ENCODE measurements at places on chromosomes 13 and 19.

- DNase-seq = no peak
Measured at GRCh38 chr19:53844849-53845246, 20.7 kb upstream of the NLRP12 start.

- DNase-seq = no peak
Measured at GRCh38 chr13:47454986-47455385, 546.1 kb downstream of the SUCLA2 start.

DNA sequence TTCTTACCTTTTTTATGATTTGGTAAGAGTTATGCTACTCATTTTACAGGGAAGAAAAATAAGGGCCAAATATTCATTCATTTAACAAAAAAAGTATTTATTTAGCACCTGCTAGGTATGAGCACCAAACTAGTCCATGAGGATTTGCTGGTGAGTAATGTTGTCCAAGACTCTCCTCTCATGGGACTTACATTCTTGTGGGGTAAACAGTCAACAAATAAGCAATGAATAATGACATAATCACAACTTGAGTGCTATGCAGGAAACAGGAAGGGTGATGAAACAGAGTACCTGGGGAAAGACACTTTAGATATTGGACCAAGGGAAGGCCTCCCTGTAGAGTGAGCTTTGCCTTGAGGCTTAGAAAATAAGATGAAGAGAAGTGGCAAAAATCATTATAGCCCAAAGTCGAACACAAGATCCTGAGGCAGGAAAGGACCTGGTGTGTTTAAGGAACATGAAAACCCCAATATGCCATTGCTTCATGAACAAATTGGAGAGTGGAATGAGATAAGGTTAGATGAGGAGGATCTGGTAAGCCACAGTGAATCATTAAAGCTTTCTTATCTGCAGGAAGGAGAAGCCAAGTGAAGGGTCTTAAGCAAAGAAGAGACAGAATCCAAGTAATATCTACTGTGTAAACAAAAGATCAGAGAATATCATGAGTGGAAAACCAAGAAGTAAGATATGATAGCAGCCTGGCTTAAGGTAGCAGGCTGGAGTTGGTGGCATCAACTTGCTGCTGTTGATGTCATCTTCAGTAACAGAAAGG, 294.5 kb upstream of the NBEA start:
- DNase-seq = no peak

DNA sequence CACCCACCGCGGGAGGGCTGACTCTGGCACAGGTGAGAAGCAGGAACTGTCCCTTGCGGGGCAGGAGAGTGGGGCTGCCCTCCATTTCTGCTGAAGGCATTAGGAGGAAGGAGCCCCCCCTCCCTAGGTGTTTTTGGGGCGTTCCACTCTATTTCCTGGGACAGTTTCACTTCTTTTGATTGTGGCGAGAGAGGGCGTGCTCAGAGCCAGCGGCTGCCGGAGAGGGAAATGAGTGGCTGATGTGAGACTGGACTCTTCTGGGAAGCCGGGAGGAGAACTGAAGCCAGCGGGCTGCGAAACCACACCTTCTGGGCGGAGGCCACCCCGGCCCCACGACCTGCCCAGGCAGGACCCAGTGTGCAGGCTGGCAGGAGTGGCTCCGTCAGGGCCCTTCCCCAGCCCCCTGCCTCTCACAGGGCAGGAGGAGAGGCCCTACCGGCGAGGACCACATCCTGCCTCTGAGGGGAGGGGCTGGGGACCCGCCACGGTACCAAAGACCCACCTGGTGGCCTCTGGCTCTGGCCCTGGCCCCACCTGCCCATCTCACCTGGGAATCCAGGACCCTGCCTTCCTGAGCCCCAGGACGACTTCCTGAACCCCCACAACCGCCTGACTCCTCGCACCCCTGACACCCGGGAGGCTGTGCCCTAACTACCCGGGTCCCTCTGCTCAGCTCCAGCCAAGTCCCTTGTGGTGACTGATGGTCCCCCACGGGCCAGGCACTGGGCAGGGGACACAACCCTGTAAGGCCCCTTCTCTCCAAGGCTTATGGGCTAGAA, 25.9 kb downstream of the MPND start:
- DNase-seq = no peak

DNA sequence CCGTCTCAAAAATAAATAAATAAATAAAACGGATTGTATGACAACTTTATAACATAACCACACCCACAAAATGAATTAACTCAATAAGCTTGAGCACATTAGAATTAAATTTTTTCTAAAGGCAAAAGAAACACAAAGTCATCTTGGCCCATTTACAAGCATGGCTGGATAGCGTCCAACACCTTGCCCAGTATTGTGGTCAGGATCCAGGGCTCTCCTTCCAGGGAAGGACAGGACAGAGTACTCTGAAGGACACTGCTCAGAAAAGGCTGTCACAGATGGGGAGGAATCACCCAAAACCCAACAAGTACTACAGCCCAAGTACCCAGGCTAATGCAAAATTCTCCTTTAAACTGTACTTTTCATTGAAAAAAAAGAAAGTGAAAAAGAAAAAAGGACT, 27.1 kb downstream of the SUGP2 start:
- no peak for DNase-seq

GRCh38 chr13:37198629-37199028, 93.2 kb upstream of the CSNK1A1L start:
- no peak for DNase-seq

DNA sequence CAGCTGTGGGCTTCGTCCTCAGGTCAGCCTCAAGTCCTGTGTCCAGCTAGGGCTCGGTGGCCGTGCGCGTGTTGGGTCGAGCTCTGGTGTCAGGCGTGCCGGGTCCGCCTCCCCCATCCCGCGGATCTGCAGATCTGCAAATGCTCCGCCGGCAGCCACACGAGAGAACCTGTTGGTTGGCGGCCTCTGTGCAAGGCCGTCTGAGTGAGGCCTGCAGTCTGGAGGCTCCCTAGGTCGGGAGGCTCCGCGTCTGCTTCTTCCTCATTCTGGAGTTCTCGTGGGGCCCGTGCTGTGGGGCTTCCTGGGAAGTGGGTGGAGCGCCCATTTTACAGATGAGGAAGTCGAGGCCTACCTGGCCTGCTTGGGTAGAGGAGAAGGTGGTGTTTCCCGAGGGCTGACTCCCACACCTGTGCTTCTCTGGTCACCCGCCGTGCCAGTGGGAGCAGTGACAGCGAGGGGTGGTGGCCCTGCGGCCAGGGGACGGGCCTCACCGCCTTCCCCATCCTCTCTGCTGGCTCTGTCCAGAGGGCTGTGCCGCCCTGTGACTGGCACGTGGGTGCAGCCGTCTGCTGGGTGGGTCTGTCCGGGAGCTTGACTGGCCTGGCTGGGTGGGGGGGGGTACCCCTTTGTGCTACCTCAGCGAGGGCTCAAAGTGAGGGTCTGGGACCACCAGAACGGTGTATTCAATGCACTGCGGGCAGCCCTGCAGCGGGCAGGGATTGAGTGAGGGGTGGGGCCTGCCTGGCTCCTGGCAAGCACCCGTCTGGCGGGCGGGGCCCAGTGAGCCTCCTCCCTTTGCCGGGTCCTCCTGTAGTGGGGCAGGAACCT, 3.3 kb downstream of the CSNK1G2 start:
- DNase-seq = no peak

- no peak for DNase-seq
Measured at GRCh38 chr13:23705583-23705982, 135.4 kb downstream of the TNFRSF19 start.

Data from HTR-8/SVneo (cell line).